ENCODE measurements at places on chromosomes 5 and 9.

DNA sequence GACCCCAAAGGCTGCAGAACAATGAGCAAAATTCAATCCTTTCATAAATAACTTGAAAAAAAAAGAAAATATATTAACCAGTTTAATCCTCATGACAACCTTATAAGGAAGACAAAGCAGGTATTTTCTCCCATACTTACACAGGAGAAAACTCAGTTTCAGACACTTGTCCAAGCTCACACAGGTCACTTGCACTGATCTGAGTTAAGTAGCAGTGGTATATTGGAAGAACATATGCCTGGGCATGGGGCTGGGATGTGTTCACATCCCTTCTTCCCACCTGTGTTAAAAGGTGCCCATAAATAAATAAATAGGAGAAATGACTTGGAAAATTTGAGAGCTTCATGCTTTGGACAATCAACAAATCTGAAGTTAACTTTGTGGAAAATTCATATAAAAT is 63.5 kb upstream of the SELENOP start:
- no peak for DNase-seq

GRCh38 chr9:17011880-17012279 is 123.0 kb upstream of the CNTLN start:
- DNase-seq = no peak

GRCh38 chr5:52983731-52984636 is 5.2 kb upstream of the ITGA2 start:
- no peak for DNase-seq

- no peak for DNase-seq
These were observed 61.3 kb downstream of the ANKH start for GRCh38 chr5:14810282-14810681.

GRCh38 chr5:135372654-135373381 is 26.2 kb downstream of the MACROH2A1 start:
- no peak for DNase-seq

GRCh38 chr5:65481171-65481581 is 544 bp downstream of the ADAMTS6 start:
- no peak for DNase-seq

DNA sequence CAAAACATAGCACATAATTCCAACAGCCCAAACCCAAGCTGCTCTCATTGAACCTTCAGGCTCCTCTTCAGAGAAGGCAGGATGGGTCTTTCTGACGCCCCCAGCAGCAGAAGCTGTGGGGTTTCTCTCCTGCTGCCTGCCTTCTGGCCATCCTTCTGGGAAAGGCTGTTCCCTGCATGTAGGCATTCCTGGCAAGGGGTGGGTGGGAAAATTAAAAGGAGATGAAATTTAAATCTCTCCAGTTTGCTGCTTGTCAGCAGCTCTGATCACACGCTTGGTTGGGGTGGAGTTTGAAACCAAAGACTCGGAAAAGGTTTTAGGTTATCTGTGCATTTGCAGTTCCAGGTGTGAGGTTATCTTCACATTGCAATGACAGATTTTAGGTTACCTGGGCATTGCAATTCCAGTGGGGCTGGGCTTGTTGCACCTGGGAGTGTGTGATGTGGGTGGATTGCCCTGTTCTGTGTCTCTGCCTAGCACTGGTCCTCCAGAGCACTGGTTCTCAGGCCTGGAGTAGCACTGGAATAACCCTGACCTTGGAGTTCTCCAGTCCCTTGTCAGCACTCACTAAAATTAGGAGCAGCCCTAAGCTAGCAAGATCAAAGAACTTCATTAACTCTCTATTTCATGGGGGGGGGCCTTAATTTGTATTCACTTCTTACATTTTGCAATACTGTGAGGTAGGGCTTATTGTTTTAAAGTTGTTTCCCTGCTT is 109.7 kb downstream of the PDZD2 start:
- no peak for DNase-seq

DNA sequence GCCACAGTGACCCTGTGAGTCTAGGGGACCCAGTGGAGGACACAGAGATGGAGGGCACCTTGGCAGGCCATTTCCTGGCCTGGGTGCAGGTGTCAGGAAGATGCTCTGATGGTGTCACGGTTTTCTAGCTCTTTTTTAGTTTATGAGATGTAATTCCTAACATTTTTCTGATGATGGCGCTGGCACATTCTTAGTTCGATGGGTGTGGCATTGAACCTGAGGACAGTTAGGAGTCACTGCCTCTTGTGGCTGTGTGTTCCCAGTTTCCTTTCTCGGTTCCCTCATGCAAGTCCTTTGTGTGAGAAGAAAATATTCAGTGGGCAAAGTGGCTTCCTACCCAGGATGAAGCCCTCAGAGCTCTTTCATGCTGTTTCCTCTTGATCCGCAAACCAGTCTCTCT is 129.4 kb upstream of the ICE1 start:
- no peak for DNase-seq

DNA sequence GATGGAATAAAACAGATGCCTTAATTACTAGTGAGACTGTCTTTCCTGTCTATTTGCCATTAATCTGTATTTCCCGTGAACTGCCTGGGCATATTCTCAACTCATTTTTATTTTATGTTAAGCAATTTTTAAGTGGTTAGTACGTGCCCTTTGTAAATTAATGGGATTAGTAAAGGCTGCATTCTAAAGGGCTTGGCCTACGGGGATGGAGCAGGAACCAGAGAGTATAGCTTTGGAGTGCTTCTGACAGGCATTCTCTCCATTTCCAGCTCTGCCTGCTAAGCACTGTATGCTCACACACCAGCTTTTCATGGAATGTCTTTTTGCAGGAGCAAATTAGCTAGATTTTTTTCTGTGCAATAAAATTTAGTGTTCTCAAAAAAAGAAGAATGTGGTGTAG is 241.2 kb downstream of the MCTP1 start:
- DNase-seq = no peak

DNA sequence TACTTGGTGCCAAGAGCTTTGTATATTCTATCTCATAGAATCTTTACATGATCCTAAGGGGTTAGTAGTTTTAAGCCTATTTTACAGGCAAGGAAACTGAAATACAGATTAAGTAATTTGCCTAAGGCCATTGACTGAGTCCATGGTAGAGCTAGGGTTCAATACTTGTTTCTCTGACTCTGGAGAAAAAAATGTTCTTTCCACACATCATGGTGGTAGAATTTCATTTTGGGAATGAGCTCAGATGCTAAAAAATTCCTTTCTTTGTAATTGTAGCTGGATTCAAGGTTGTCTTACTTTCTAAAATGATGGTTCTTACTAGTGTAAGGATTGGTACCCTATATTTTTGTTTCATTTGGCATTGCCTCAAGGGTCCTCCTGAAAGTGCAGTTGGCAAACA is 86.0 kb downstream of the ANKRD55 start:
- DNase-seq = no peak

DNA sequence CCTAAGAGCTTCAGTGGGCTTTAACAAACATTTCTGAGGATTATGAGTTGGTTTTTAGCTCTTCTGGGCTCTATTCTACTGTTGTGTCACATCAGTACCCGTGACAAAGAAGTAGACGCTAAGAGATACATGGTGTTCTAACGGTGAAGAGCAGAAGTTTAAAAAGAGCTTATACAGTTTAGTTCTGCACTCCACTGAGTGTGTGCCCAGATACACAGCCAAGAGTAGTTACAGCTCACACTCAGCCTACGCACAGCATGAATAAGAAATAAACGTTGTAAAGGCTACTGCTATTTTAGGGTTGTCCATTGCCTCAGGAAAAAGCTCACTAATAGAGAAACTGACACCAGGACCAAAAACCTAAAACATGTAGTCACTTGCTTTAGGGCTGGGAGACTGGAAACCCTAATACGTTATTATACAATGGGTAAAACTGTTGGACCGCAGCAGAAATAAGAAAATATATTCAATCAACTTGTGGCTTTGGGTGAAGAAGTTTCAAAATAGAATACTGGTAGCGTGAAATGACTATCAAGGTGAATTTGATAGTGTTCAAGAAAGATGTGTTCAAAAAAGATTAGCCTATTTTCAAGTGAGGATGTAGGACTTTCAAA is 34.7 kb downstream of the PSIP1 start:
- no peak for DNase-seq

GRCh38 chr5:138230981-138231589 is 18.0 kb upstream of the CDC23 start:
- no peak for DNase-seq

DNA sequence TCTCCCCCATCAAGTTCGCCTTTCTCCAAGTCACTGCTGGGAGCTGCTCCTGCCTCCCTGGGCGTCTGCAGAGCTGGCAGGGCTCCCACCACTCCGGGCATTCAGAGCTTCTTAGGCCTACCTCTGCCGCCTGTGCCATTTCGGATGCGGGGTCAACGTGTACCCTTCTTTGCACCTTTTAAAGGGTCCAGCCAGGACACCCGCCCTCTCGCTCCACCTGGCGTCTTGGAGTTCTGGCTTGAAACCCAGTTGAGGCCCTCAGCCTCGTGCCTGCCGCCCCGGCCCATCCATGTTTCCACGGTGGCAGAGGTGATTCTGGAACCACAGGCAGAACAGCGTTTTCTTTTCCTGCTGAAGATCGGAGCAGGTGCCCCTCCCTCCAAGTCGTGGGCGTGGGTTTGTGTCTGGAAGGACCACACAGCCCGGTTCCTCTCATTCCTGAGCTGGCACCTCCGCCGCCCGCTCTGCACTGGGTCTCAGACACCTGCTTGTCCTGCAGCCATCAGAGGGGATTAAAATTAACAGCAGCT is 32.9 kb downstream of the NDUFS6 start:
- DNase-seq = no peak

- DNase-seq = no peak
These were observed 330.8 kb downstream of the DIRAS2 start for GRCh38 chr9:90311811-90312210.

- DNase-seq = no peak
These were observed 114.4 kb downstream of the TENT4A start for GRCh38 chr5:6827526-6828219.

DNA sequence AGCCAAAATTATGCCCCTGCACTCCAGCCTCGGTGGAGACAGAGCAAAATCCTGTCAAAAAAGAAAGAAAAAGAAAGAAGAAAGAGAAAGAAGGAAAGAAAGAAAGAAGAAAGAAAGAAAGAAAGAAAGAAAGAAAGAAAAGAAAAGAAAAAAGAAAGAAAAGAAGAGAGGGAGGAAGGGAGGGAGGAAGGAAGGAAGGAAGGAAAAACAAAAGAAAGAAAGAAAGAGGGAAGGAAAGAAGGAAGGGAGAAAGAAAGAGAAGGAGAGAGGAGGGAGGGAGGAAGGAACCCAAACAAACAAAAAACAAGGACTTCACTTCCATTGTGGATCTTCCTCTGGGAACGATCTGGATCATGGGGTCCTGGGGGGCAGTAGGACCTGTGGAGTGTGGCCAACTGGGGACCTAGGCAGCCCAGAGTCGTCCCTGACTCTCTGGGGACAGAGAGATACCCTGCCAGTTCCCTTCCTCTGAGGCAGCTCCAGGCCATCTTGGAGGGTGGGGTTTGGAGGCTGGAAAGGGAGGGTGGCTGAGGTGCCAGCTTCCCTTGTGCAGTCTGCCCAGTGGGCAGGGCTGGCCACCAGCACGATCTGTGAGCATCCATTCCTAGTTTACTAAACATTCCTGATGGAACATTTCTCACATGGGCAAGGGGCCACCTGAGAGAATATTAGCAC is 216.8 kb downstream of the PAX5 start:
- DNase-seq = no peak

DNA sequence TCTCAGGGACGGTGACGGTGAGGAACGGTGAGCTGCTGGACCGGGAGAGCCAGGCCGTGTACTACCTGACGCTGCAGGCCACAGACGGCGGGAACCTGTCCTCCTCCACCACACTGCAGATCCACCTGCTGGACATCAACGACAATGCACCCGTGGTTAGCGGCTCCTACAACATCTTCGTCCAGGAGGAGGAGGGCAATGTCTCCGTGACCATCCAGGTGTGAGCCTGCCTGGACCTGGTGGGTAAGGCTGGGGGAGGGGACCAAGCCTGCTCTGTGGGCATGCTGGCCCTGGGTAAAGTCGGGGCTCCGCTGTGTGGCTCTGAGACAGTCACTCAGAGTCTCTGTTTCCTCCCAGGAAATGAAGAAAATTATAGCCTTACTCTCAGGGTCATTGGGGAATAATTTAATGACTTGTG is 29.3 kb downstream of the CDHR2 start:
- DNase-seq = no peak

- no peak for DNase-seq
These were observed 68.5 kb downstream of the ANGPTL2 start for GRCh38 chr9:127053960-127054359.

DNA sequence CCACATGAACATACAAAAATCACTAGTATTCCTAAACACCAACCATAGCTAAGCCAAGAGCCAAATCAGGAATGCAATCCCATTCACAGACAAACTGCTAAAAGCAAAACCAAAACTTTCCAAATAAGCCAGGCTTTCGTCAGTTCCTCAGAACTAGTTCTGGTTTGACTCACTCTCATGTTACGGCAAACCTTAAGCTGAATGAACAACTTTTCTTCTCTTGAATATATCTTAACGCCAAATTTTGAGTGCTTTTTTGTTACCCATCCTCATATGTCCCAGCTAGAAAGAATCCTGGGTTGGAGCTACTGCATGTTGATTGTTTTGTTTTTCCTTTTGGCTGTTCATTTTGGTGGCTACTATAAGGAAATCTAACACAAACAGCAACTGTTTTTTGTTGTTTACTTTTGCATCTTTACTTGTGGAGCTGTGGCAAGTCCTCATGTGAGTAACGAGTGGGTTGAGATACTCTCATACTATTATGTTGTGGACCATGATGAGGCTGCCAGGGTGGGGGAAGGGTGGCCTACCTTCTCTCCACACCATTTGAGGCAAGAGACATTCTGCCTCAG is at the start of gene PDCD1LG2:
Gene PDCD1LG2, plus strand, starts transcription at position 172 of the 572 bp plus-strand sequence. CDS start 12,016 bp downstream, outside the sequence.
- DNase-seq = no peak

DNA sequence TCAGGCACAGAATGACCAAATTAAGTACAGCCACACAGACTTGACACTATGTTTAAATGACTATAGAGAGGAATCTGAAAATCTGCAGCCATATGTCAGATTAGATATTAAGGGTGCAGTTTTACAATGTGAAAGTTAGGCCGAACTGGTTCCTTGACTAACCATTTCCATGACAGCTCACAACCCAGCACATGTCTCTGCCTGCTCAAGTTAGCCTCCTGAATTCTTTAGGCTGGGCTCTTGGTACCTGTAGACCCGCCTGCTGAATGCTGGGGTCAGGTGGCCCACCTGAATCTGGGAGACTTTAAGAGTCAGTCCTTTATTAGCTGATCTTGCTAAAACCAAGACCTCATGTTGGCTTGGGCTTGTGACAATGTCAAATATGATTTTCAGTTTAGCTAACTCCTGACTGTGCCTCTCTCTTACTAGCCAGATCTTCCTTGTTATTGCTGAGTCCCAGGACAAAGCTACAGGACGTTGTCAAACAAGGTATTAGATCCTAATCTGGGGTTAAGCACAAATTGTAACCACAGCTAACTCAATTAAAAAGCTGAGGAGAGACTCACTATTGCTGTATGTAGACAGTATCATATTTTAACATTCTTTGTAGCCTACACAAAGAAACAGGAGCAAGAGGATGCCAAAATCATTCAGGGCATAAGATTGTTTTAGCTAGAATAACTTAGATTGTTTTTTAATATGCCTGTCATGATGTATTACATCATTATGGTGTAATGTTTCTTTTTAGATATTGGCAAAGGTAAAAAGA is 490.9 kb downstream of the SEMA5A start:
- no peak for DNase-seq

GRCh38 chr5:80140496-80140895 is 105.3 kb downstream of the THBS4 start:
- DNase-seq = no peak

- DNase-seq = no peak
These were observed 389.6 kb downstream of the YTHDC2 start for GRCh38 chr5:113902917-113903660.

GRCh38 chr5:50653946-50654345 is 12.5 kb upstream of the PARP8 start:
- DNase-seq = no peak
